Right ventricle myocardium inferior (tissue), 1 donor: ENCODE measurements at places on chromosomes 6 and 20. TPM values are rescaled to one million over a fixed set of nuclear protein-coding genes. Genes with fewer than 3 reads are reported as not detected.

DNA sequence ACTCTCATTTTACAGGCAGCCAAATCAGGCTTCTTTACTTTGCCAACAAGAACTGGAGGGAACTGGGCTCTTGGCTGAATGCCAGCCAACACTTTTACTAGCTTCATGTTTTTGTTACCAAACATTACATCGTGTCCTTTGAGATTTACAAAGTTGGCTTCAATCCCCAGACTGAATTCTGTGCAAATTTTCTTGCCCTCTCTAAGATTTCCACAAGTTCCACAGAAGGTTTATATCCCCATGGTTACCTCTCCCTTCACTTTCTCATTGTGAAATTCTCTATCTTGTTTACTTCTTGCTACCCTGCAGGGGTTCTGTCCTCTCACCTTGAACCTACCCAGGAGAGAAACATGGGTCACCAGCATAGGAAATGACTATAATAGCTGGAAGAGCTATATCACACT, 37.6 kb upstream of the PLCB1 start:
- DNase-seq, result peak; percentile 71

DNA sequence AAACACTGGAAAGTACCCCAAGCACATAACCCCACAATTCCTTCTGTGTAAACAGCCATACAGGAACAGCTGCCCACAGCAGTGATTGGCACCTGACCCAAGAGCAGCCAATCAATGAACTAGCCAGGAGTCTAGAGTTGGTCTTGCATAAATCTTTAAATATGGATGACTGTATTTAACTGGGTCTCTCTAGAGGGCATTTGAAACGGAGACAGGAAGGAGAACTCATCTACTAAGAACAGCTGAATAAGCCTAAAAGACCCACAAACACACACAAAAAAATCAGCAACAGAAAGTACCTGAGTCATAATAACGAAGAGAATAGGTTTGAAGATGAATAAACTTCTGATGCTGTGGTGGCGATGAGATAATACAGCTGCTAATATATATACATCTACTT, 49.0 kb upstream of the ASF1A start:
- DNase-seq, result no peak

GRCh38 chr20:11646359-11646758, 271.3 kb upstream of the BTBD3 start:
- DNase-seq, result no peak

GRCh38 chr6:130520221-130520620, 154.4 kb downstream of the TMEM200A start:
- no peak for DNase-seq

DNA sequence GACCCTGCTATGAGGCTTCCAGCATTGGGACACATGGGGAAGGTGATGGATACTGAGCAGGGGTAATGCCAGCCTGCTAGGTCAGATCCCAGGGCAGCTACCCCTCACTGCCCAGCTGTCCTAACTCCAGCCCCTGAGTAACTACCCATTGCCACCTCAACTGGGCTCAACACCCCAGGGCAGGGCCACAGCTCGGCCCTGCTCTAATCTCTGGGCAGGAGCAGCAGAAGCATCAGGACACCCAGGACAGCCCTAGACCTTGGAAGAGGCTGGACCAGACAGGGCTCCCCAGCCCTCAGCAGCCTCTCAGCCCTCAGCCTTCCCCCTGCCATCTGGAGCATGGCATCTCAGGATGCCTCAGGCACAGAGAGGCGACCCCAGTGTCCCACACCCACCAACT, 67.4 kb upstream of the TOP1 start:
- no peak for DNase-seq

- no peak for DNase-seq
These were observed 8.9 kb upstream of the LKAAEAR1 start for GRCh38 chr20:64093013-64093503.

The CLVS2 gene
- not detected for total RNA-seq

GRCh38 chr6:77880501-77880900, 227.7 kb downstream of the MEI4 start:
- DNase-seq, result no peak

- DNase-seq, result no peak
These were observed 95.1 kb upstream of the FOXP4 start for GRCh38 chr6:41451039-41451438.

The DDX43 gene
- total RNA-seq, result 0.68 TPM

GRCh38 chr6:1575210-1576041, 34.3 kb upstream of the FOXC1 start:
- no peak for DNase-seq

DNA sequence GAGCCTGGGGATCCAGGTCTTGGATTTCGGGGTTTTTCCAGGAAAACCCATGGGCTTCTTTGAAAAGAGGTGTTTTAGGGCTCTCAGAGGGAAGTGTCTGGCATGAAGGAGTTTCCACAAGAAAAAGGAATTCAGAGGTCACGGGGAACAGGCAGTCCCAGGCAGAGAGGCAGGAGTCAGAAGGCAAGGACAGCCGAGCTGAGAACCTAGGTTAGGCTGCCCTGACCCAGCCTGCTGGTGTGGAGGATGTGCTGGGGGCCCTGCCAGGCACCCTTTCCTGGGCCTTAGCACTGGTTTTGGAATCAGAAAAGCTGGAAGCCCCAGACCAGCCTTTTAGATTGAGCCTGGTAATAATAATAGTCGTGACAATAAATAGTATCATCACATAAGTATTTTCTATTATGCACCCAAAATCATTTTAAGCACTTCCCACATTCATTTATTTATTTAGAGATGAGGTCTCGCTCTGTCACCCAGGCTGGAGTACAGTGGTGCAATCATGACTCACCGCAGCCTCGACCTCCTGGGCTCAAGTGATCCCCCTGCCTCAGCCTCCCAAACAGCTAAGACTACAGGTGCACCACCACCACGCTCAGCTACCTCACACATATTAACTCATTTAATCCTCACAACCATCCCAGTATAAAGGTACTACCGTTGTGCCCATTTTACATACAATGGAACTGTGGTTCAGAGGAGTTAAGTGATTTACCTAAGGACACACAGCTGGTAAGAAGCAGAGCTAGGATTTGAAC, 19.9 kb downstream of the TGM2 start:
- no peak for DNase-seq

- DNase-seq, result no peak
These were observed 57.4 kb downstream of the SYTL3 start for GRCh38 chr6:158707120-158707820.
